ENCODE measurements at places on chromosomes 5 and 9.

DNA sequence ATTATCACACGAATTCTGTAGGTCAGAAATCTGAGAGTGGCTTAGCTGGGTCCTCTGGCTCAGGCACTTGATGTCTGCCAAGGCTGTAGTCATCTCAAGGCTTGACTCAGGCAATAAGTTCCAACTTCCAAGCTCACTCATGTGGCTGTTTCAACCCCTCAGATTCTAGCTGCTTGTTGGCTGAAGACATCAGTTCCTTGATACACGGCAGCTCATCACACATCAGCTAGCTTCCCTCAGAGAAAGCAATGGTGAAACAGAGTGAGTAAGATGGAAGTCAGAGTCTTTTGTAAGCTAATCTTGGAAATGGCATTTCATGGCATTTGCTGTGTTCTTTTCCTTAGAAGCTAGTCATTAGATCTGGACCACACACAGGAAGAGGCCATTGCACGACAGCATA is 204.2 kb upstream of the PTGER4 start:
- DNase-seq = no peak

DNA sequence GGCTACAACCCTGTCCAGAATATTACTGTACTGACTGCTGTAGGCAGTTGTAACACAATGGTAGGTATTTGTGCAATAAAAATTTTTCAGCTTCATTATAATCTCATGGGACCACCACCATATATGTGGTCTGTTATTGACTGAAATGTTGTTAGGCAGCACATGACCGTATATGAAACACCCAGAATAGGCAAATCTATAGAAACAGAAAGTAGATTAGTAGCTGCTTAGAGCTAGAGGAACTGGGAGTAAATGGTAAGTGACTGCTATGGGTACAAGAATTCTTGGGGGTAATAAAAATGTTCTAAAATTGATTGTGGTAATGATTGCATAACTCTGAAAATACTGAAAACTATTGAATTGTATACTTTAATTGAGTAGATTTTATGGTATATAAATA is 185.7 kb downstream of the ESM1 start:
- no peak for DNase-seq

DNA sequence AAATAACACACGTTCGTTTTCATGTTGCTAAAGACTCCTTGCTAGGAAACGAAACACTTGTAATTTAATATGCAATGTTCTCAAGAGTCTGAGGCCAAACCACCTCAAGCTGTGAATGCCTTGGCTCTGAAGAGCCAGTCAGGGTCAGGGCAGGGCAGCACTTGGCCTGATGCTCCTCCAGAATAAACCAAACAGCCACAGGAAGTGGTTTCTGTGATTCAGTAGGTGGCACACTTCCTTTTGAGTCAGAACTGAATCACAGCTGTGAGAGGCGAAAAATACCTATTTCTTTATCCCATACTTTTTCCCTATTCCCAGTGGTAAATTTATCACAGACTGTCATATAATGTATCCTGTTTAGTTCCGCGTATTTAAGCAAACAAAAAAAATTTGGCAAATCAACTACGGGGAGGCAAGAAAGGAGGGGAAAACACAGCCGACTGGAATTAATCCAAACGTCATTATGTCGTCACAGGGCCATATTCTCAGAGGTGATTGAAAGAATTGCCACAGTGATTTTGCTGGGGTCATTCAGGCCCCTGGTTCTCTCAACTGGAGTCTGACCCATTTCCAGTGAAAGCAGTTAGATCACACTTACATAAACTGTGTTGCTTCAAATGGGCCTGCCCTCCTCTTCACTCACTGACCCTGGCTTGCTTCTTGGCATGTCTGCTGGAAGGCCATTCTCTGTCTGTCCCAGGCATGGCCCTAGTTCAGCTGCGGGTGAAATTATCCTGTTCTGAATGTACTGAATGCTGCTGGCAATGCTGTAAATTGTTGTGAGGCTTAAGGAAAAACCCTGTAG is 71.2 kb downstream of the ARRDC3 start:
- no peak for DNase-seq

DNA sequence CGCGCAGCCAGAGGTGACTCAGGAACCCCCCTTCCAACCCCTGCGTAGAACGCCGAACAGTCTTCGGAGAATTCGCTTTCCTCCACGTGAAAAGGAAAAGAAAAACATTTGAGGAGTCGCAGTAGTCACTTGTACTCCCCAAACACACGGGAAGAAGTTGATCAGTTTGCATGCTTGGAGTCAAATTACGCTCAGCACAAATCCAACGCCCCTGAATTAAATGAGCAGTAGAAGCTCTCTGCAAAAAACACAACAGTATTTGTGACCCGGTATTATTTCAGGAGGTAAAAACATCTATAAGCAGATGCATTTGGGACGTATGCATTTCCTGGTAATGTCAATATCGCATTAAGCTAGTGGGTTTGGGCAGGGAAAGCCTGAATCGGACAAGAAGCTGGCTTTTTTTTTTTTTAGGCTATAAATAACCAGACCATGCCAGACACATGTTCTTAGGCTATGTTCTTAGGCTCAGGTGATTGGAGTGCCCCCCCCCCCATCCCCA is 854 bp upstream of the ARL15 start:
- DNase-seq = no peak

GRCh38 chr9:115391168-115391825 is 273.3 kb upstream of the TNC start:
- no peak for DNase-seq

GRCh38 chr9:74281674-74282073 is 215.5 kb upstream of the RORB start:
- DNase-seq = no peak

GRCh38 chr5:88674356-88675167 is 208.4 kb downstream of the MEF2C start:
- DNase-seq = peak; percentile 80

DNA sequence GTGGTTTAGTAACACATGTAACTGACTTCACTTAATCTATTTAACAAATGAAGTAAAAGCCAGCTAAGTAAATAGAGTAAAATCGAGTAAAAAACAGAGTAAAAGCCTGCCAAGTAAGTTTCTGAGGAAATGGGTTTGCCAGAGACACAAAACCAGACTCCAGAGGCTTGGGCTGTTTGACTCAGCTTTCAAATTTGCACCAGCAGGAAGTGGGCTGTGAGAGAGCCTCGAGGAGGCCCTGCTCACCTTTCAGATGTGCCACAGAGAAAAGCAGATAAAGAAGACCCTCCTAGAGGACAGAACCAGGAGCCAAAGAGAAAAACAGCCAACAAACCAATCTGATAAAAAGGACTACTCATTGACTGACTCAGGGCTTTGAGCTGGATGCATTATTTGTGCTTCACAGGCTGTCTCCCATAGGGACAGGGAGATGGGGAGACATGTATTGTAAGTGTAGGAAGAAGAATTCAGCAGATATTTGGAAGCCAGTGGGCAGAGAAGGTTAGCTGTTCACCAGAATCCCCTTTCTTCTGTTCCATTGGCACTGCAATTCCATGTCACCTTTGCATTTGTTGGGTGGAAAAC is 14.4 kb upstream of the AMACR start:
- no peak for DNase-seq

- no peak for DNase-seq
Measured at GRCh38 chr5:10485142-10485795, 43.6 kb downstream of the ROPN1L start.

- no peak for DNase-seq
Measured at GRCh38 chr9:6495466-6495865, 82.5 kb downstream of the UHRF2 start.

- no peak for DNase-seq
Measured at GRCh38 chr5:58974083-58974482, 391.2 kb downstream of the RAB3C start.

DNA sequence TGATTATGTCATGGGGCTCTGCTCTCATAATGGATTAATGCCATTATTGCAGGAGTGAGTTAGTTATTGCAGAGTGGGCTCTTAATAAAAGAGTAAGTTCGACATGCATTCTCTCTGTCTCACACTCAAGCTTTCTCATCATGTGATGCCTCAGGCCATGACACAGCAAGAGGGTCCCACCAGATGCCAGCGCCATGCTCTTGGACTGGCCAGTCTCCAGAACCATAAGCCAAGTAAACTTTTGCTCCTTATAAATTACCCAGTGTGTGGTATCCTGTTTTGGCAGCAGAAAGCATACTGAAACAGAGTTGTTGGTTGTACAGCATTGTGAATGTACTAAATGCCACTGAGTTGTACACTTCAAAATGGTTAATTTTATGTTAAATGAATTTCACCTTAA is 138.1 kb downstream of the MYO10 start:
- DNase-seq = no peak

DNA sequence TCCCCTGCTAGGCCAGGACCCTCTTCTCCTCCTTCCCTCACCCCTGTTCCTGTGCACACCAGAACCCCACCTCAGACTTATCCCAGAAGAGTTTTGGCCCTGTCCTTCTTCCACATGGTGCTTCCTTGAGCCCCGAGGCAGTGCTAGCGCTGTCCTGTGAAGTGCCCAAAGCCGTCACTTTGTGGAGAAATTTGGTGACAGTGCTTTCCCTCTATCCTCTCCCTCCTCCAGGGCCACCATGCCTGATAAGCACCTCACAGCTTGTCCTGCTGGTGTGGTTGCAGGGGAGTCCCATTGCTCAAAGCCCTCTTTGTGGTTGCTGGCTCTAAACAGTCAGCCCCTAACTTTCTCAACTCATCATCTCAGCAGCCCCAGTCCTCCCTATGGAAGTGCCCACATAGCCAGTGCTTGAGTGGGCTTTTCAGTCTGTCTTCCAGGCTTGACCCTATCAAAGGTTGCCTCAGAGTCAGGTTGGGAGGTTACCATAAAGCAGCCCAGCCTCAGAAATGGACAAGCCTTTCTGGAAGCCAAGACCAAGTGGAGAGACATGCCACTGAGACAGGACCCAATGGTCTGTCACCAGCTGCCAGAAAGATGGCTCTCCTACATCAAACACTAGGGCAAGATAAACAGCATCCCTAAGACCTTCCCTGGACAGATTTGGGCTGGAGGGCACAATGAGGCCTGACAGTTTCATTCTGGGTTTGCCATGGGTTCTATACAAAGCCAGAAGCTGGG is 18.0 kb downstream of the IGIP start:
- DNase-seq = no peak

- no peak for DNase-seq
Measured at GRCh38 chr5:131541762-131542161, 93.3 kb downstream of the RAPGEF6 start.

DNA sequence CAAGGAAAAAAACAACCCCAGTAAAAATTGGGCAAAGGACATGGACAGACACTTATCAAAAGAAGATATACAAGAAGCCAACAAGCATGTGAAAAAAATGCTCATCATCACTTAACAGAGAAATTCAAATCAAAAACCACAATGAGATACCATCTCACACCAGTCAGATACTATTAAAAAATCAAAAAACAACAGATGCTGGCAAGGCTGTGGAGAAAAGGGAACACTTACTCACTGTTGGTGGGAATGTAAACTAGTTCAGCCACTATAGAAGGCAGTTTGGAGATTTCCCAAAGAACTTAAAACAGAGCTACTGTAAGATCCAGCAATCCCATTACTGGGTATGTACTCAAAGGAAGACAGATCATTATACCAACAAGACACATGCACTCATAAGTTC is 157.4 kb downstream of the EDIL3 start:
- DNase-seq = no peak

DNA sequence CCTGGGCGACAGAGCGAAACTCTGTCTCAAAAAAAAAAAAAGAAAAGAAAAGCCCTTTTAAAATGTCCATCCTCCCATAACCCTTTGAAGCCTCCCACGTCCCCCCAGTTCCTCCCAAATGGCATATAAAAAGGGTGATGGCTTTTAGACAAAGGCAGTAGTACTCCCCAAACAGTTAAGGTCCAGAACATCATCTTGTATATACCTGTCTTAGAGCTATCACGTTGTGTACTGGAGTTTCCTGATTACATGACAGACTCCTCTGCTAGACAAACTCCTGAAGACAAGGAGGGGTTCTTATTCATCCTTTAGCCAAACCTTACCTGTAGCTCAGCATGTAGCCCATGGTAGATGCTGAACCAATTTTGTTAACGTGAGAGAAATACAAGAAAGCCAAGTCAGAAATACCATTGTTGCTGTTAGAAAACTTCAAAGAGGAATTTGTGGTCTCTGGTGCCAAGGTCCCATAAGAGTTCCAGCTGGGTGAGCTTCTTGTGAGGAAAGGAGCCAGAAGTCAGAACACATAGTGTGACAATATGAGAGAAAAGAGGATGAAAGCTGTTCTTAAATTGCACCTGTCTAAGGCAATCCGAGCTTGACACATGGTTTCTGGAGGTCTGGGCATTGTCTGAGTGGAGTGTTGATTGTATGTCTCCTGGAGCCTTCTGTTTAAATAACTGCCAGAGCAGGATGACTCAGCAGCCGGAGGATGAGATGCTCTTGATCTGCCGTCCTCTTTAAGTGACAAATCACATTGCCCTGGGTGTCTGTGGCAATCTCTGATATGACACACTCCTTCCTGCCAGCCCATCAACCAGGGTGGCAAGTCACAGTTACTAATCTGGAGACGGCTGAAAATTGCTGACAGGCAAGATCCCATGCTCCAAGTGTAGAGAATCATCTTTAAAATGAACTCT is 69.1 kb downstream of the ARRDC3 start:
- DNase-seq = no peak

DNA sequence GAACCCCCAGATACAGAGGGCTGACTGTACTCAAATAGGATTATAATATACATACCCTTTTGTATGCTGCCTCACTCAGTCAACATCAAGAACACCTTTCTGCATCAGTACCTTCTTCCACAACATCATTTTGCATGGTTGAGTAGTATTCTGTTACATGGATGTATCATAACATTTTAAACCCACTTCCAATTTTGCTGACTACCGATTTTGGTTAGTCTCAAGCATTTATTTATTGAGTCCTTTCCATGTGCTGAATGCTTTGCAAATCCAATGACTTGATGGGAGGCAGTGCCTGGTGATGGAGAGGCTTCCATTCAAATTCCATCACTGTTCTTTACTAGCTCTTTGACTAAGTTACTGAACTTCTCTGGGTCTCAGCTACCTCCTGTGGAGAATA is 182.0 kb upstream of the KLF4 start:
- DNase-seq = no peak

DNA sequence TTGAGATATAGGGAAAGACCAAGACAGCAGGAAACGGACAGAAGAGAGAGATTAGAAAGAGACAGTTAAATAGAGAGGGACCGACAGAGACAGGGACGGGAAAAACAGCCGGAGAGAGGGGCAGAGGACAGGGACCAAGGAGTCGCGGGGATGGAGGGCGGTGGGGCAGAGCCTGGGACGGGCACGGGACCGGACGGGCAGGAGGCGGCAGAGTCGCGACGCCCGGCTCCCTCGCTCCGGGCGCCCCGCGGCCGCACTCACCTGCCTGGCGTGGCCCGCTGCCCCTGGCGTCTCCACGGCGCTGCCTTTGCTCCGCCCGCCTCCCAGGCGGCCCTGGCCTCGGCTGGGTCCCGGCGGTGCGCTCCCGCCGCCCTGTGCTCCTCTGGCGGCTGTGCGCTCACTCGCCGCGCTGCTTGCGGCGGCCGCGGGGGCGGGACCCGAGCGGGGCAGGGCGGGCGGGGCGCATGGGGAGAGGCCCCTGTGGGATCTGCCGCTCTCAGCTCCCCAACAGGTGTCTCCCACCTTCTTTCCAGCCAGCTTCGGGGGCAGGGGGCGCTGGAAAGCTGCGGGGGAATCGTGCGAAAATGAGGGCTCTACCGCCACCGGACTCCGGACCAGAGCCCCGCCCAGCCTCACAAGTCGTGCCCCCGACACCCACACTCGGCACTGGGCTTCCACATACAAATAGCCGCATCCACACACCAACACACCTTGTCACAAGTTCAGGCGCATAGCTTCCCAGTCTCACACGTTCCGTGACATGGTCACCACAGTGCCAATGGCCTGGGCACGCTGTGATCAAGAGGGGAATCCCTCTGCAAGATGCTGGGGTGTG is at the start of gene ARID3C:
ARID3C (minus strand) TSS at position 411 of the 835 bp plus-strand sequence. CDS start 1,052 bp downstream, outside the sequence.
- DNase-seq = no peak
